Testis (tissue), 5 donors: ENCODE measurements at places on chromosomes 11 and 22. TPM values are rescaled to one million over a fixed set of nuclear protein-coding genes. Genes with fewer than 3 reads are reported as not detected.

GRCh38 chr11:43852057-43852636 is 28.5 kb upstream of the ALKBH3 start:
- DNase-seq = peak; percentile 78

DNA sequence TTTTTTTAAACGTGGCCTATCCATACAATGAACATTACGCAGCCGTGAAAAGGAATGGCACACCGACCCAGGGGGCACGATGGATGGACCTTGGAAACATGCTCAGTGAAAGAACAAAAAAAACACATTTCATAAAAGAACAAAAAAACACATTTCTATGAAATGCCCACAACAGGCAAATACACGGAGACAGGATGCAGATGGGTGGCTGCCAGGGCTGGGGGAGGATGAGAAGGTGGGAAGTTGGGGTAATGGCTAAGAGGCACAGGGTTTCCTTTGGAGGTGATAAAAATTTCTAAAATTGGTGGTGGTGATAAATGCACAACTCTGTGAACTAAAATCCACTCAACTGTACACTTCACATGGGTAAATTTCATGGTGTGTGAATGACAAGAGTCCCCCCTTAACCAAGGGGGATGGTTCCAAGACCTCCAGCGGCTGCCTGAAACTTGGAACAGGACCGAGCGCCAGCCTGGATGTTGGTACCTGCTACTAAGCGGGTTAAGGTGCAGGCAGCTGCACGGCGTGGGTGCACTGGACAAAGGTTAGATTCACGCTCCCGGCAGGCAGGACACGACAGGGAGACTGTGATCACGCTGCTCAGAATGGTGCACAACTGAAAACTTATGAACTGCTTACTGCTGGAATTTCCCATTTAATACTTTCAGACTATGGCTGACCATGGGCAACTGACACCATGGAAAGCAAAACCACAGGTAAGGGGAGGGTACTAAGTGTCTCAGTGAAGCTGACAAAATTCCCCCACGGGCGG is 16.5 kb downstream of the BRD1 start:
- DNase-seq = no peak

Gene RHOG
- total RNA-seq = 58.3 TPM

DNA sequence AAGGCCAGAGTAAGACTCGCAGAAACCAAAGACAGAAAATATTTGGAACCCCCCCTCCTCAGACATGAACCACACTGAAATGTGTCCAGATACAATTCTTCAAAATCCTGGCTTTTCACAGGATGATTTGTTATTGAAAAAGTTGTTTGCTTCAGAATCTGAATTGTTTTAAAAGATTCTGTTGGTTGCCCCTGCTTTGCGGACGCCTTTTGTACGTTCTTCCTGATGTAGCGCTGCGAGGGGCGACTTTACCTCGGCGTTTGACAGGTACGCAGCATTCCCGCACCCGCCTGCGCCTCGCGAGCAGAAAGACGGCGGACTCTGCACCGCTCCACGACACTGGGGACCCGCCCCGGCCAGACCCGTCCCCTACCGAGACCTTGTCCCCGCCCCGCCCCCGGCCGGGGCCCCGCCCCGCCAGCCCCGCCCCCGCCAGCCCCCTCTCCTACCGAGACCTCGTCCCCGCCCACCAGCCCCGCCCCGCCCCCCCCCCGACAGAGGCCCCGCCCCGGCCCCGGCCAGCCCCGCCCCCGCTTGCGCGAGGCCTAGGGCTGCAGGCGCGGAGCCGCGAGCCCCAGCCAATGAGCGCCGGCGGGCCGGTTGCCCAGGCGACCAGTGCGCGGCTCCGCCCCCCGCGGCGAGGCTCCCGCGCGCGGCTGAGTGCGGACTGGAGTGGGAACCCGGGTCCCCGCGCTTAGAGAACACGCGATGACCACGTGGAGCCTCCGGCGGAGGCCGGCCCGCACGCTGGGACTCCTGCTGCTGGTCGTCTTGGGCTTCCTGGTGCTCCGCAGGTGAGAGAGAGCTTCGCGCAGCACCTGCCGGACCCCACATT is at the start of gene GLB1L2:
GLB1L2 (plus strand) TSS at position 635 of the 835 bp plus-strand sequence; CDS start at position 709, 74 bp downstream.
- DNase-seq = peak; percentile 82

DNA sequence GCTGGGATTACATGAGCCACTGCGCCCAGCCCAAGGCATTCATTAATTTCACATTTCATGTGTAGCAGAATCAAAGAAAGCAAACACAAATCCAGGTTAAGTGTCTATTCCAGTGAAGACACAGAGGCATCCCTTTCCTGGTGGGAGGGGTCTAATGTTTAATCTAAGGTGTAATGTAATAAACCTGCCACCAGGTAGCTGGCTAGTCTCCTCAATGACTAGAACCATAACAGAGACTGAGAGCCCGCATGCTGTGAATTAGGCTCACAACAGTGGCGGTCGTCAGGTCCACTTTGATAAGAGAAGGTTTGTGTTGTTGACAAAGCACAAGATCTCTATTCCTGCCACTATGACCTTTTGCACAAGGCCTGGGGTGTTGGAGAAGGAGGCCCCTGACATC is 64.2 kb upstream of the ADA2 start:
- DNase-seq = no peak

GRCh38 chr11:90585491-90585890 is 362.6 kb upstream of the CHORDC1 start:
- DNase-seq = no peak

- DNase-seq = no peak
Measured at GRCh38 chr11:95827696-95828095, 37.4 kb downstream of the CEP57 start.

GRCh38 chr11:94011478-94011877 is 9.7 kb upstream of the HEPHL1 start:
- no peak for DNase-seq

DNA sequence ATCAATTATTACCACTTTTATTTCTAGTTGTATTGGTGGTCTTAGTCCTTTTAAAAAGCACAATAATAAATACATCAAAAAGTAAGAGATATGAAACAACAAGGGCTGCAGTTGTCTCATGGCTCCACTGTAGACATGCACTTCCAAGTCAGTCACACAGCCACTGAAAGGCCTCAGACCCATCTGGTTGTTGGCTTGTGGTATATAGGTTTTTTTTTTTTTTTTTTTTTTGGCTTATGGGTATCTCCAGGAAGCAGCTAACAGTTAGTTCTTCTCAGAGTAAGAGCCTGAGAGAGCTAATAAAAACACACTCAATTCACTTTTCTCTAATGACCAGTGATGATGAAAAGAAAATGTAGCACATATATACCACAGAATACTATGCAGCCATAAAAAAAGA is 6.0 kb upstream of the OR52E6 start:
- DNase-seq = no peak

GRCh38 chr11:112255067-112255720 is 5.5 kb downstream of the PLET1 start:
- DNase-seq = peak; percentile 43

Gene C22orf42
- total RNA-seq = 15.6 TPM

GRCh38 chr11:73579641-73580434 is 18.1 kb downstream of the FAM168A start:
- no peak for DNase-seq

- DNase-seq = no peak
Measured at GRCh38 chr11:20631519-20632168, 32.2 kb downstream of the SLC6A5 start.

DNA sequence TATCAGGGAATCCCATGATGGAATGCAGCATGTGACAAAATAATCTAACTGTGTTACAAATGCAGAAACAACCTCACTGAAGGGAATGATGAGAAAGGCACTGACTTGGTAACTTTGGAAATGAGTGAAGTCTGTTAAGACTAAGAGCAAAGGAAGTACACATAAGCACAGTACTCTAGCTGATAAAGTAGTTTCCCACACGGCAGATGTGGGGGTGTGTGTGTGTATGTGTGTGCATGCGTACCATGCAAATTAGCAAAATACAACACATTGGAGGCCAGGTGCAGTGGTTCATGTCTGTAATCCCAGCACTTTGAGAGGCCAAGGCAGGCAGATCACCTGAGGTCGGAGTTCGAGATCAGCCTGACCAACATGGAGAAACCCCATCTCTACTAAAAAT is 16.6 kb upstream of the NLRP6 start:
- no peak for DNase-seq

- no peak for DNase-seq
Measured at GRCh38 chr11:108958368-108959104, 293.7 kb downstream of the DDX10 start.

Gene ACRV1
- 56.5 TPM for total RNA-seq

GRCh38 chr11:121615501-121615900 is 162.7 kb upstream of the SORL1-AS1 start:
- DNase-seq = no peak

DNA sequence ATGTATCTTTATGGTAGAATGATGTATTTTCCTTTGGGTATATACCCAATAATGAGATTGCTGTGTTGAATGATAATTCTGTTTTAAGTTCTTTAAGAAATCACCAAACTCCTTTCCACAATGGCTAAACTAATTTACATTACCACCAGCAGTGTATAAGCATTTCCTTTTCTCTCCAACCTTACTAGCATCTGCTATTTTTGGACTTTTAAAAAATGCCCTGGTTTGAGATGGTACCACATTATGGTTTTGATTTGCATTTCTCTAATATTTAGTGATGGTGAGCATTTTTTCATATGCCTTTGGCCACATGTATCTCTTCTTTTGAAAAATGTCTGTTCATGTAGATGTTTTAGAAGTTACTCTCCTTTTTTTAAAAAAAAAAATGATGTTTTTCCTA is 142.0 kb downstream of the METTL15 start:
- no peak for DNase-seq

DNA sequence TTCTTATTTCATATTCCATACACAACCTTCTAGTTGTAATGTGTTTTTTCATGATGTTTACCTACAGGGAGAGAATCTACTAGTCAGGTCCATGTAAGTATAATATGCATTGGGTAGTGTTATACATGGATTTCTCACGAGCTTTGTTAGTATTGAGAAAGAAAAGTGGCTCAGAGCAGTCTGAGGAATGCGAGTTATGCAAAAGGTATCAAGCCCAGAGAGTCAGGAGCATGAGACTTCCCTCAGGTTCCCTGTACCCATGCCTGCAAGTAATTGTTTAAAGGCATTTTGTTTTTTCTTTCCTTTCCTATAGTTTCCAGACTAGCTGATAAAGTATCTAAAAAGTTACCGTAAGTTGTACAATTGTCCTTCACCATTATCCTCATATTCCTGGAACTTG is 66.1 kb downstream of the STK33 start:
- no peak for DNase-seq

DNA sequence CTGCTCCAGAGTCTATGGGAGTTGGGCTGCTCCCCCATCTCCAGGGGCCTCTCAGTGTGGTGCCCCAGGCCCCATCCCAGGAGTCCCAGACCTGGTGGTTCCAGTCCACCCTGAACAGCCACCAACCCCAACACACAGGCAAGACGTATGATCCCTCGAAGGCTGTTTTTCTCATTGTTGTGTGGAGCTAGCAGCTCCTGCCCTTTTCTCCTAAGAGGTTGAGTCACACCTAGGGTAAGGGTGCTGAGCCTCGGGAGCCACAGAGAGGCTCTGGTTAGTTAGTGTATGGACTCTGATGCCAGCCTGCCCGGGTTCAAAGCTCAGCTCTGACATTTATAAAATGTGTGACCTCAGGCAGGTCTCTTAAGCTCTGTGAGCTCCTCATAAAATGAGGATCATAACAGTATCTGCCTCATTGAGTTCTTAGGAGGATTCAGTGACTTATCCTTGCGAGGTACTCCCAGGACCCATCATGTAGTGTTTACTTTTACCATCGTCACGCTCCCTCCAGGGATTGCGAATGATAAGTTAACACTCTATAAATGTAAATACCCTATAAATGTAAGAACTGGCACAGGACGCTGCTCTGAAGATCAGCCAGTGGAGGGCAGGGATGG is 47.2 kb downstream of the FBLN1 start:
- DNase-seq = no peak

DNA sequence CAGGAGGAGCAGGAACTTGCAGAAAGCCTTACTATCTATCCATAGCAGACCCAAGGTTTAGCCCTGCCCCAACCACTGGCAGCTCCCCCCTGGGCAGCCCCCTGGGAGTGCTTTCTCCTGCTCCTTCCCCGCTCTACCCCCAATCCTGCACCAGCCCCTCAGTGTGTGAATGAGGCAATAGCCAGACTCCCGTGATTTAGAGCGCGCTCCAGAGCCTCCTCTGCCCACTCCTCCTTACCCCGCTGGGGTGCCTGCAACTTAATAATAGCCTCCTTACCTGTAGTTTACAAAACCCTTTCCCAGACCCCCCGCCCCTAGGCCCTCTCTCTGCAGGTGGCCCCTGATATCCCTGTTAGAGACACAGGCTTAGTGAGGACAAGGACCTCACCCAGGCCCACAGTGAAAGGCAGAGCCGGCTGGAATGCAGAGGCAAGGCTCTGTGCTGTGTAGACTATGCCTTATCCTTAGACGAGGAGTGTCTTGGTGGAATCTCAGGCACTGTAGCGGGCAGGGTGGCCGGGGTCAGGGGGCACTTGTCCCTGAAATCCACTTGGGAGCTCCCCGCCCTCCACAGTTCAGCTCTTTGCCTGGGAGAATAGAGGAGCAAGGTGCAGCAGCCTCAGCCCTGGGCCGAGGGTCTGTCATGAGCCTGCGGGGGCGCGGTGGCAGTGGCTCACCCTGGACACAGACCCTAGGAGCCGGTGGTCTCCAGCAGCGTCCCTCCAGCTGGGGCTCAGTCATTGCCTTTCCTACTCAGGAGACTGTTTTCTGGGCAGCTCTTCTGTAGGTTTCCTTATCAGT is 4.3 kb upstream of the CARNS1 start:
- no peak for DNase-seq

- DNase-seq = peak; percentile 85
Measured at GRCh38 chr11:130653838-130654636, 205.6 kb downstream of the ADAMTS15 start.

DNA sequence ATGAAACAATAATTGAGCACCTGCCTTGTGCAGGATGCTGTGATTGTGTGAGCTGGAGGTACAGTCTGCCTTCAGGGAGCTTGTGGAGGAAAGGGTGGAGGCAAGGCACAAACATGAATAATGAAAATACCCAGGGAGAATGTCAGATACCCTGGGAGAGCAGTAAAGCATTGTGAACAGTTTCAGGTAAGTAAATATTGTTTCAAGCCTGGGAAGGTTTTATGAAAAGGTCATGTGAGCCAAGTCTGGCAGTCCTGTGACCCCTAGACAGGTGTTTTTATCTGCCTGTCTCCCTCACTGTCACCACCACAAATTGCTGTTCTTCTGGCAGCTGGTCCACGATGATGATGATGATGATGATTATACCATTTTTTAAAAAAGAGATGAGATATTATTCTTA is 32.0 kb downstream of the SPECC1L start:
- no peak for DNase-seq

Gene DCDC1
- total RNA-seq = 23.7 TPM

- DNase-seq = no peak
Measured at GRCh38 chr11:68897441-68897840, 6.2 kb downstream of the MRPL21 start.
